Stimulated activated CD4-positive, alpha-beta T cell treated with anti-CD3 and anti-CD28 coated beads, Interleukin-15, amount 100 ng/mL, for 48 hours (primary cell): ENCODE measurements at places on chromosomes 4 and X.

DNA sequence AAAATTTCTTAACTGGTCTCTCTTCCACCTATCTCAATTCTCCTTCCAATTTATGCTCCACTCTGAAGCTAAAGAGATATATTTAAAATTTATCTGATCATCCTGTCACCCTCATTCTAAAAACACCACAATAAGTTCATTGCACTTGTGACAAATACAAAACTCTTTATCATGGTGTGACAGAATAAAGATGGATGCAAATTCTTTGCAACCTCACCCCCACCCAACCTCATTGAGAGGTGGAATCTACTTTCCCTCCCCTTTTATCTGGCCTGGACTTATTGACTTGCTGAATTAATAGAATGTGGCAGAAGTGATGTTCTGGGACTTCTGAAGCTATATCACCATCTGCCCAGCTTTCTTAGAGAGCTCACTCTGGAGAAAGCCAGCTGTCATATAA, 46.5 kb downstream of the IDS start:
- DNase-seq = no peak

GRCh38 chrX:119638725-119639471, 32.7 kb upstream of the NKRF start:
- DNase-seq = no peak

DNA sequence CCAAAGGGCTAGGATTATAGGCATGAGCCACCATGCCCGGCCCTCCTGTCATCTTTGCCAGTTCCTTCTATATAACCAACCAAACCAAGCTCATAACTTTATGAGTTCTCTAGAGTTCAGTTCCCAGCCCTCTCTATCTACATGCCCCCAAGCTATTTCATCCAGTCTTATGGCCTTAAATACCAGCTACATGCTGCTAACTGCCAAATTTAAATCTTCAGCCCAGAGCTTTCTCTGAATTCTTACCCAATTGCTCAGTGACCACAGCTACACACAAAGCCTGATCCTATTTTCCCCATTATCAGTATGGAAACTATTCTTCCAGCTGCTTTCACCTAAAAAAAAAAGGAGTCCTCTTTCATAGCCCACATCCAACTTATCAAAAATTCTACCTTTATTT, 23.1 kb downstream of the TMEM184C start:
- DNase-seq = no peak

DNA sequence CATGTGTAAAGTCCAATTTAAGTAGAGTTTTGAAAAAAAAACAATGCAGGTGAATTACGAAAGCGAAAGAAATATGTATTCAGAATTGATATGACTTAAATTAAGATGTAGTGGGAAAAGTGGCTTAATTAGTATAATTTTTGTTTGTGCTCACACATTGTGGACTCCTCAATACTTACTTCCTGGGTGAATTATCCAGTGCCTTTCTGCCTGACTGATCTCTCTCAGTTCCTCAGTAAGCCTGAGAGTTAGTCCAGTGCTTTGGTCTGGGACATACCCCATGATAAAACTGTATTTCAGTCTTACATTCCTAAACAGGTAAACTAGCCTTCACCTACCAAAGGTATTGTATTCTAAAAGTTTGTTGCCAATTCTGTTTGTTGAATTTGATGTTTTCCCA, 8.4 kb downstream of the PGAM4 start:
- DNase-seq = no peak

DNA sequence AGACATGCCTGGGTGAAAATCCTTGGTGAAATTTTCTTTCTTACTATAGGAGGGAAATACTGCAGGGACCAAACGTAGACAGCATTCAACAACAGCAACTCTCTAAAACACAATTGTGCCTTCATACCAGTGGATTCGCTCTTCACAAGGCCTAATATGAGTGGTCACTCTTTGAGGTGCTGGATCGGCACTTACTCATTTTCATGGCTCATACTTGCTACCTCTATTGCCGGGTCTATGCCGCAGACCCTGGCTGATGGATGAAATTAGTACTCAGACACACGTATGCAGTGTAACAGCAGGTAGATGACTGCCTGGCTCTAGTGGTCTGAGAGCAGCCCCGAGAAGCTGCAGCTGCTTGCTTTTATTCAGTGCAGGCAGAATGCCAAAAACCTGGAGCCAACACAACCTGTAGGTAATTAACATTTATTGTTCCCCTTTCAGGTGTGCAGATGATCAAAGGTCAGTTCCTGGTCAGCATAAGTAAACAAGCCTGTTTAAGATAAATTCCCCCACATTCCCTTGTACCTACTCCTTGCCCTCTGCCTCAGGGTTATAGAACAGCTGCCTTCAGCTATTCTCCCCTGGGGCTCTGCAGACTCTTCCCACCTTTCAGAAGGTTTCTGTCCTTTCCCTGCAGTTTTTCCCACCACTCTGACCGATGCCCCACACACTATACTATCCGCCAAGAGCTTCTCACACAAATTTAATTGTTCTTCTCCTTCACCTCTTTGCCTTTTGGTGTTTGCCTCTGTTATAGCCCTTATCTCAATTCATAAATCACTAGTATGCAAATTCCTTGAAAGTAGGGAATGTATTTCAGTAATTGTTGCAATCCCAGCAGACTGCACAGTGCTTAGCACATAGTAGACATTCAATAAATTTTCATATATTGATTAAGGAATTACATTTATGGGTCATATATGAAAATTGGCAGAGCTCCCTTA, 210.0 kb downstream of the SPANXN3 start:
- DNase-seq = no peak

- DNase-seq = no peak
Measured at GRCh38 chr4:112532267-112532666, 16.3 kb upstream of the NEUROG2 start.

DNA sequence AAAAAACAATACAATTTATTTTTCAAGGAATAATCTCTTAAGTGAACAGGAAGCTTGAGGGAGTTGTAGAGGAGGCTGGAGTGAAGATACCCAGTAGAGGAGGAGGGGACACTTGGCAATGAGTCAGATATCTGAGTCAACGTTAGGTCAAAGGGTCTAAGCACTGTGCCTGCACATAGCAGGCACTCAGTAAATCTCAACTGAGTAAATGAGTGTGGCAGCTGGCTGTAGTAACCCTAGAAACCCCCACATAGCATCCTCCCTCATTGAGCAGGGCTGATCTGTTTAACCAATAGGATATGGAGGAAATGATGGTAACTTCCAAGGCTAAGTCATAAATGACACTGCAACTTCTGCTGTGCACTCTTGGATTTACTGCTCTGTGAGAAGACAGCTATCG, 186.0 kb upstream of the FAM241A start:
- DNase-seq = no peak

DNA sequence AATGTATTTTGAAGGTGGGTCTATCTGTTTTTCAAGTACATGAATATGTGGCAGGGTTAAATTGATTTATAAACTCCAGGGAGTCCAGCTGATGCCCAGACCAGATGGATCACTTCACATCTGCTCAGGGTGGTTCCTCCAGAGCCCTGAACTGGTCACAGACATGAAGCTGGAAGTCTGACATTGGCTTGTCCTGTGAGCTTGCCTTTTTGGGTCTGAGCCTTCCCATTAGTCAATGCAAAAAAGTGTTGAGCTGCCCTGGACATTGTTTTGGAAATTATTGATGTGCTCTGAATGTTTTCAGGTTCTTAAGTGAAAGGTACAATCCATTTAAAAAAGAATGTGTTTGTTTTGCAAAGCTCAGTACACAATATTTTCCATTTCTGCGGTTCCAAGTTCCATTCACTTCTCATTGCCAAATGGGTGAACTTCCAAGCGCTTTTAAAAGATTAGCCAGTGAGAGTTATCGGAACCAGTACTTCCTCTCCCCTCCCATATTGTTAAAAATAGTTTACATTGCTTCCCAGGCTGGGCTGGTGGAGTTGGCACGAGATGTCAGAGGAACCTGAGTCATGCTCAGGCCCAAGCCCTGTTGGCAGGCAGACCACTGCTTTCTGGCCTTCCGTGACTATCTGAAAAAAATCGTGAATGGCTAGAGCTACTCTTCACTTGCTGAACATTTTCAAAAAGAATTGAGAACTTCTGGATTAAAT, 52.1 kb downstream of the PDGFRA start:
- no peak for DNase-seq

GRCh38 chrX:41828826-41829225, 94.5 kb downstream of the CASK start:
- no peak for DNase-seq

- no peak for DNase-seq
Measured at GRCh38 chrX:131975851-131976250, 47.3 kb upstream of the STK26 start.

GRCh38 chrX:118974088-118974907, at the start of gene LONRF3:
TSS of gene LONRF3 (plus strand) at chrX:118974618. CDS start at chrX:118974781, 163 bp downstream.
- no peak for DNase-seq
